ENCODE measurements at places on chromosomes 16 and 17.

- DNase-seq, result no peak
Observed at GRCh38 chr17:6098050-6098822, 28.1 kb downstream of the WSCD1 start.

- DNase-seq, result no peak
Observed at GRCh38 chr16:85653290-85653891, 35.4 kb downstream of the GINS2 start.

- peak; percentile 45 for DNase-seq
Observed at GRCh38 chr17:4199818-4200402, 56.9 kb downstream of the CYB5D2 start.

GRCh38 chr17:77349976-77350830 lies 209.4 kb downstream of the SEC14L1 start:
- DNase-seq, result no peak

DNA sequence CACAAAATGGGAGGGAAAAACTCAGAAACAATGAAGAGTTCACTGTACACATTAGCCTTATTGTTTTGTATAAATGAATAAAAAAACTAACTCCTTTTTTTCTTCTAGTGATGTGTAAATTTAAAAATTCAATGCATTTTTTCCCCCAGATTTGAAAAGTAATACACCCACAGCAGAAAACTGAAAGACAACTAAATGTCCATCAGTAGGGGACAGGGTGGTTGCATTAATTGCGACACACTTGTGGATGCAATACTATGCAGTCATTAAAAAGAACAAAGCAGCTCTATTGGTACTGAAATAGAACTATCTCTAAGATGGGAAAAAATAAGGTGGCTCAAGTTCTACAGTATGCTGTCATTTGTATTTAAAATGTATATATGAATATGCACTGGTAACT lies 13.7 kb upstream of the WIPI1 start:
- DNase-seq, result no peak

- DNase-seq, result peak; percentile 70
Observed at GRCh38 chr17:7436556-7437368, 1.5 kb downstream of the TMEM102 start.

DNA sequence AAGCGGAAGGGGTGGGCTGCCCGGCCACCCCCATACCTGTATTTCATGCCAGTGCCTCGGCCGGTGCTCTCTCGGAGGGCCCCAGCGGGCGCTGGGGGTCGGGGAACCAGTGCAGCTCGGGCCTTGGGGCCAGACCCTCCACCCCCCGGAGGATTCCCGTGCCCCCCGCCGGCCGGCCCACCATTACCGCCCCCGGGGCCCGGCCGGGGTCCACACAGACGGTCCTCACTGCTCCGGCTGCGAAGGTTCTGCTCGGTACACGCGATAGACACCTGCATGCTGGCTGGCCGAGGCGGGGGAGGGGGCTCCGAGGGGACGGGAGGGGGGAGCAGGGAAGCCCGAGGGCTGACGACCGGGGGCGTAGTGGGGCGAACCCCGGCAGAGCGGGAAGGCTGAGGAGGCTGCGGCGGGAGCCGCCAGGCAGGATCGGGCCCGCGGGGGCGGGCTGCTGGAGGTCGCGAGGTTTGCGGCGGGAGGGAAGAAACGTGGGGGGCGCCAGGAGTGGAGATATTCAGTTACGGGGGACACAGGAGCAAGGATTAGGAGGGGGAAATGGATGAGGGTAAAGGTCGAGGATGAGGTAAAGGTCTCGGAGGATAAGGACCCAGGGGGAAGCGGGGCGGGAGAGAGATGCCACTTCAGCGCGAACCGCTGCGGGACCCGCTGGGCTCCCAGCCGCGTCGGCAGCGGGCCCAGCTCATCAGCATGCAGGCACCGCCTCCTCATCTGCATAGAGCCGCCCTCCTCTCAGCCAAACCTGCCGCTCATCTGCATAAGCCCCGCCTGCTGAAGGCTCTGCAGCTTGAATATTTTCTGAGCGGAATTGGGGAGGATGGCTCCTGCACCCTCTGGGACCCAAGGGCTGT lies at the start of gene KCNAB3:
Gene KCNAB3 (minus strand): TSS at position 699 of the 866 bp plus-strand sequence. CDS start 421 bp downstream, at position 278.
- DNase-seq, result peak; percentile 64

DNA sequence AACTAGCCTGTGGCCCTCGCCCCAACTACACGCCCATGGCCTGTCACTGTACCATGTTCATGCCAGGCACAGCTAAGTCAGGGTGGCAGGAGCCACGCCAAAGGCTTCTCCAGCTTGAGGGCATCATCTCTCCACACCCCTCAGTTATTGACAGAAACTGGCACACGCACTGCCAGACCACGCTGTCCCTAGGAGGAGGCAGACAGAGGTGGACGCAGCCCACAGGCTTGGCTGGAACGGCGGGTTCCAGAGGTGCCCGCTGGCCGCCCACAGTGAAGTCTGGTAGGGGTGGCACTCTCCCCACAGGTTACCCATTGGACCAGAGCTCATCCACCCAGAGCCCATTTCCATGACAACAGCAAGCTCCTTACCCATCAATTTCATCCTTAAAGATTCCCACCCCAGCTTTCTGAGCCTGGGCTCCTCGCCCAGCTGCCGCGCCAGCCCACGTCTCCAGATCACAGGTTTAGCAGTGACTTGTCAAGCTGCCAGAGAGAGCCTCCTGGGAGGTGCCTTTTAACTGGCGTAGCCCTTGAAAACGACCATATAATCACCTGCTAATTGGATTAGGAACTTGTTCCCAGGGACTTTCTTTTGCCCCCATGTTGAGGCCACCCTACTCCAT lies 27.9 kb downstream of the RPRML start:
- no peak for DNase-seq

DNA sequence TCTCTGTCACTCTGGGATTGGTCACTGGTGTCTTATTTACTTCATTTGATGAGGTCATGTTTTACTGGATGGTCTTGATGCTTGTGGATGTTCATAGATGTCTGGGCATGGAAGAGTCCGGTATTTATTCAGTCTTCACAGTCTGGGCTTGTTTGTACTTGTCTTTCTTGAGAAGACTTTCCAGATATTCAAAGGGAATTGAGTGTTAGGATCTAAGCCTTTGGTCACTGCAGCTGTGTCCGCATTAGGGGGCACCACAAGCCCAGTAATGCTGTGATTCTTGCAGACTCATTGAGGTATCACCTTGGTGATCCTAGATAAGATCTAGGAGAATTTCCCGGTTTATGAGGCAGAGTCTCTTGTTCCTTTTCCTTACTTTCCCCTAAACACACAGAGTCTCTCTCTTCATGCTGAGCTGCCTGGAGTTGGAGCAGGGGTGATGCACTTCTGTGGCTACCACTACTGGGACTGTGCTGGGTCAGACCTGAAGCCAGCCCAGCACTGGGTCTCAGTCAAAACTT lies 214.7 kb downstream of the SPECC1 start:
- DNase-seq, result no peak

DNA sequence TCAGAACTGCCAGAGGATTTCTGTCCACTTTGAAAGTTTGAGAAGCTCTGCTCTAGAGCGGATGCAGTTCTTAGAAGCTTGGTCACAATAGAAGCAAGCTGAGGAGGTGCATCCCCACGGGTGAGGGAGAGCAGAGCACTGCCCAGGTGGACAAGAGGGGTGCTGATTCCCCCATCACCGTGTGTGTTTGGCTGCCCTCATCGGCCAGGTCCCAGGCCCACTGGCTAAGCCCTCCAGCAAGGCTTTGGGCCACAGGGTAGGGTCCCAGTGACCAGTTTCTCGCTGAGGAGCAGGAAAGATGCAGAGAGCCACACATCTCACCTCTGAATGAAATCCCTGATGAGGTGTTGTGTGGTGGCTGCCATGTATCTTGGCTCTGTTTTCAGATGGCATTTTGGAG lies 26.9 kb downstream of the NMT1 start:
- no peak for DNase-seq

DNA sequence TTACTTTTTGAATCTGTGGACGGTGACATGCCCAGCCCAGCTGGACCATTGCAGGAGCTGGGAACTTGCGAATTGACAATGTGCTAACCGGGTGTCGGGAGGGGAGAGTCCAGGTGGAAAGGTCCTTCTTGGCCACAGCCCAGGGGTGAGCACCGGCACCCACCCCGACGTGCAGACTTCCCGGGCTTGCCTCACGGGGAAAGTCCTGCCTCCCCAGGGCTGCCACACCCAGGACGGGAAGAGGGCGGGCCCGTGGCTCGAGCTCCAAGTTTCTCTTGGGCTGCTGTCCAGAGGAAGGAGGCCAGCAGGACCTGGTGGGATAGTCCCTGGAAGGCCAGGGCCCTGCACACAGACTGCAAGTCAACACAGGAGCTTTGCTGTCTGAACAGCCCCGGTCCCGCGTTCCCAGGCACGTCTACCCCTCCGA lies 17.7 kb downstream of the CARD14 start:
- DNase-seq, result no peak

GRCh38 chr16:24102209-24102660 lies 153.9 kb upstream of the CACNG3 start:
- no peak for DNase-seq

DNA sequence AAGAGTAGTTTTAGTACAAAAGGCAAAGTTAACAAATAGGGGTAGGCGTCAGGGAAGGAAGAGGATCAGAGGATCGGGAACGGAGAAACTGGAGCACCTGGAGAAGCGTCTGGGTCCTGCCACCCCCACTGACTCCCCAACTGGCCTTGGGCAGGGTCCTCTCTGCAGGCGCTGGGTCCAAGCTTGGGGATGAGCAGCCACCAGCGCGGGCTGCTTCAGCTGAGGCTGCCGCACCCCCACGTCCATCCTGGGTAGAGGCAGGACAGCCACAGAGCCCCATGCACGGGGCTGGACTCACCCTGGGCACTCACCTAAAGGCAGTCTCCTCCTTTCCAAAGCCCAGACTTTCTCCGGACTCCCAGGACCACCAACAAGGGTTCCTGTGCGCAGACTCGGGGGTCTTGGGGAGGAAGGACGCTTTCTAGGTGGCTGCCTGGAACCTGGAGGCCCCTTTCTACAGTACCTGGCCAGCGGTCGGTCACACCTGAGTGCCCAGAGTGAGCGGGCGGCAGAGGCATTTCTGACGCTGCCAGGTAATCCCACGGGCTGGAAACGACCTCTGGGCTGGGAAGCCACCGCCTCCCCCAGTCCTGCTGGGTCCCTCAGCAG lies 1.1 kb downstream of the HS3ST6 start:
- no peak for DNase-seq

GRCh38 chr16:72877374-72878028 lies 170.4 kb downstream of the ZFHX3 start:
- DNase-seq, result no peak

GRCh38 chr16:19636436-19637267 lies 81.1 kb downstream of the VPS35L start:
- DNase-seq, result no peak

- no peak for DNase-seq
Observed at GRCh38 chr17:77875881-77876509, 82.5 kb upstream of the TNRC6C start.

GRCh38 chr16:17235147-17235815 lies 235.5 kb downstream of the XYLT1 start:
- no peak for DNase-seq

GRCh38 chr17:79931817-79932309 lies 92.6 kb upstream of the CBX4 start:
- no peak for DNase-seq

DNA sequence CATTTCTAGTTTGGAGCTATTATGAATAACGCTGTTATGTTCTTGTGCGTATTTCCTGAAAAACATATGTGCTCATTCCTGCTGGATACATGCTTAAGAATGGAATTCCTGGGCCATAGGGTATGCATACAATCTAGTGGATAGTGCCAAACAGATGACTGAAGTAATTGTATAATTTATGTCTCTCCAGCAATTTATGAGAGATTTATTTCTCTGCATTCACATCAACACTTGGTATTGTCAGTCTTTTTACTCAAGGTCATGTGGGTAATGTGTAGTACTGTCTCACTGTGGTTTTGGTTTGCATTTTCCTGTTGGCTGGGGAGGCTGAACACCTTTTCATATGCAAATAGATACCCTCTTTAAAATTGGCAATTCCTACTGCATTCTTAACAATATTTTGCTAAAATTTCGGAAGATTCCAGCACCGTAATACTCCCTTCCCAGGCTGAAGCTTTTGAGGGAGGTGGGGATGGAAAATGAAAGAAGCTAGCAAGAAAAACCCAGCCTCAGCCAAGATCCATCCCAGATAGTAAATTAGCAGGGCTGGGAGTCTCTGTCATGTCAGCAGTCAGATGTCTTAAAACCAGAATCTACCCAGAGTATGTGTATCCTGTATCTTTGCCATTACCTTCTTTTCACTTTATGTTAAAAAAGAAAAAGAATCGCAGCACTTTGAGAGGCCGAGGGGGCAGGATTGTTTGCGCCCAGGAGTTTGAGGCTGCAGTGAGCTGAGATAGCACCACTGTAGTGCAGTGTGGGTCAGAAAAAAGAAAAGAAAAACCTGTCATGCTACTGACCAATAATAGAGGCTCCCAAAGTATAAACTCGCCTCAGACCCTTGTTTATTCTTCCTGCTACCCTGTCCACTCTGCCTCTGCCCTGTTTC lies 204.9 kb downstream of the LGALS9B start:
- no peak for DNase-seq

DNA sequence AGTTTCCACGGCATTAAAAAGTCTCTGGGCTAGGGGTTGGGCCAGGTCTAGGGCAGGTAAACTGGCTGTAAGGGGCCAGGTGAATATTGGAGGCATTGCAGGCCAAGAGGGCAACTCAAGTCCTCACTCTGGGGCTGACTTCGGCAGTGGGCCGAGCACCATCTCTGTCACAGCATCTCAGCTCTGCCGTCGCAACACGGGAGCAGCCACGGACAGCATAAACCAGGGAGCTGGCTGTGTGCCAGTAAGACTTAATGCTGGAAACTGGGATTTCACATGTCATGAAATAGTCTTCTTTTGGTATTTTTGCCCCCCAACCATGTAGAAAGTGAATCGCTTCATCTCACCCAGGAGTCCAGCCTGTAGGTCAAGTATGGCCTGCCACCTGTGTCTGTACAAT lies 12.6 kb upstream of the LGALS9 start:
- no peak for DNase-seq

DNA sequence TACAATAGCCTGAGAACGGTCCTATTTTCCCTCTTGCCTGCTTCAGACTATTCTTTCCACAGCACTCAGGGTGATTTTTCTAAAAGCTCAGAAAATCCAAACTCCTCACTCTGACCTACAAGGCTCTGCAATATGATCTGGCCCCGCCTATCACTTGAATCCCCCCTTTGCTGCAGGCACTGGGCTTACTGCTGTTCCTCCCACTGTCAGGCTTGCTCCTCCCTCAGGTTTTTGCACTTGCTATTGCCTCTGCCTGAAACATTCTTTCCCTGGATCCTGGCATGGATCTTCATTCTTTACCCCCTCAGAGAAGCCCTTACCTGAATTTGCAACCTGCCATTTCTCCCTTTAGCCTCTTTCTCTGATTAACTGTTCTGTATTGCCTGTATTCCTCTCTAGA lies 52.3 kb downstream of the RPGRIP1L start:
- no peak for DNase-seq

- DNase-seq, result no peak
Observed at GRCh38 chr16:69469807-69470561, 45.6 kb downstream of the CYB5B start.

GRCh38 chr17:7480089-7480384 lies 606 bp upstream of the ZBTB4 start:
- DNase-seq, result no peak

- DNase-seq, result no peak
Observed at GRCh38 chr16:1280783-1281182, 24.9 kb downstream of the TPSD1 start.

- DNase-seq, result no peak
Observed at GRCh38 chr17:36598951-36599401, 2.4 kb upstream of the MRM1 start.

All from neural crest cell (in vitro differentiated cells).